CD4-positive, alpha-beta T cell (primary cell): ENCODE measurements at places on chromosomes 3 and 15.

DNA sequence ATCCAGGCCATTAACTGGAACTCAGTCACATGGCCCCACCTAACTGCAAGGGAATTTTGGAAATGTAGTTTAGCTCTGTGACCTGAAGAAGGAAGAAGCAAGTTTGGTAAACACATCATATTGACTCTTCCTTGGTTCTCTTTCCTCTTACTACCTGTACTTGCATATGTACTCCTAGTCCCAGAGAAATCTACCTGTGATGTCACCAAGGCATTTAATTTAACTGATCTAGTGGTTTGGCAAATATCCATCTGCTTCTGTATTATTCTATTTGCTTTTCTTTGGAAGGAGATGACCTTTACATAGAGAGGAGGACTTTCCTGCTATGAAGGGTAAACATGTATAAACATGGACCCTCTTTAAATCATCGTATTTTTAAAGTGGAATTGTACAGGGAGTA, 150.8 kb downstream of the TMEM108 start:
- DNase-seq = no peak

DNA sequence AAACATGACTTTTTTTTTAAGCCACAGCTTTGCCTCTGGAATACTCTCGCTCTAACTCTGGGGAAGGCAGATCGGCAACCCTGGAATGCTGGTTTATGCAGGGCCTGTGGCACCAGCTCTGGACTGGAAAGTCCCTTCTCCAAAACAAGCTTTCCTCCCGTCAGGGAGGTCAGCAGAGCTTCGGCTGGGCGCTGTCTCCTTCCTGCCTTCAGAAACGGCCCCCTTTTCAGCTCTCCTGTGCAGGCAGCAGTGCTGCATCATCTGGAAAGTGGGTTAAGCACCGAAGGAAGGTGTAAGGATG, 42.7 kb upstream of the SKOR1 start:
- no peak for DNase-seq

DNA sequence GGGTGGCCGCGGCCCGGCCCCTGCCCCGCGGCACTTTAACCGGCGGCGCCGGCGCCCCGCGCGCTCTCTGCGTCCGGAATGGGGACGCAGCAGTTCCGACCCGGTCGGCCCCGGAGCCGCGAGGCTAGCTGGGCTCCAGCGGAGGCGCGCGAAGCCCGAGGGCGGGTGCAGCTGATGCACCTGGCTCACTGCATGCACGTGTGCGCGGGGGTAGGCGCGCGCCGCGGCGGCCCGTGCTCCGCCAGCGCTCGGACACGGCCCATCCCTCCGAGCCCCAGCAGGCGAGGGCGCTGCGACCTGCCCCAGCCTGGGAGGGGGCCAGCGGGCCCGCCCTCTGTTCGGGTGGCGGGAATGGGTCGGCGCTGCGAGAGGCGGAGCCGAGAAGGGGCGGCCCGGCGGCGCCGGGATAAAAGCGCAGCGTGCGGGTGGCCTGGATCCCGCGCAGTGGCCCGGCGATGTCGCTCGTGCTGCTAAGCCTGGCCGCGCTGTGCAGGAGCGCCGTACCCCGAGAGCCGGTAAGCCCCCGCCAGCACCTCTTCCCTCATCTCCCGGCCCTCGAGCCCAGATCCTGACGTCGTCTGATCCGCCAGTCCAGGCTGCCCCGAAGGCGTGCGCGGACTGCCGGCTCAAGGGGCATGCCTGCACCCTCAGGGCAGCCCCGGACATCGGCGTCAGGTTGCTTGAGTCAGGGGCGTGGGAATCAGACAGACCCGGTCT, at the start of the genes CHDH and IL17RB:
Gene CHDH, minus strand, starts transcription at position 286 of the 717 bp plus-strand sequence. CDS start 22,411 bp downstream, outside the sequence.
Gene IL17RB, plus strand, starts transcription at position 435 of the 717 bp plus-strand sequence. Its CDS starts 21 bp downstream, at position 456.
- no peak for DNase-seq

GRCh38 chr3:16151109-16151508, 23.4 kb upstream of the GALNT15 start:
- no peak for DNase-seq

GRCh38 chr3:143795874-143796273, 52.4 kb downstream of the SLC9A9 start:
- DNase-seq = no peak
